MG63 (cell line): ENCODE measurements at places on chromosomes 3 and 15. TPM values are rescaled to one million over a fixed set of nuclear protein-coding genes. Genes with fewer than 3 reads are reported as not detected.

ZNF662 gene
- not detected in 2 replicates for total RNA-seq

DCLK3 gene
- not detected in 2 replicates for total RNA-seq

DNA sequence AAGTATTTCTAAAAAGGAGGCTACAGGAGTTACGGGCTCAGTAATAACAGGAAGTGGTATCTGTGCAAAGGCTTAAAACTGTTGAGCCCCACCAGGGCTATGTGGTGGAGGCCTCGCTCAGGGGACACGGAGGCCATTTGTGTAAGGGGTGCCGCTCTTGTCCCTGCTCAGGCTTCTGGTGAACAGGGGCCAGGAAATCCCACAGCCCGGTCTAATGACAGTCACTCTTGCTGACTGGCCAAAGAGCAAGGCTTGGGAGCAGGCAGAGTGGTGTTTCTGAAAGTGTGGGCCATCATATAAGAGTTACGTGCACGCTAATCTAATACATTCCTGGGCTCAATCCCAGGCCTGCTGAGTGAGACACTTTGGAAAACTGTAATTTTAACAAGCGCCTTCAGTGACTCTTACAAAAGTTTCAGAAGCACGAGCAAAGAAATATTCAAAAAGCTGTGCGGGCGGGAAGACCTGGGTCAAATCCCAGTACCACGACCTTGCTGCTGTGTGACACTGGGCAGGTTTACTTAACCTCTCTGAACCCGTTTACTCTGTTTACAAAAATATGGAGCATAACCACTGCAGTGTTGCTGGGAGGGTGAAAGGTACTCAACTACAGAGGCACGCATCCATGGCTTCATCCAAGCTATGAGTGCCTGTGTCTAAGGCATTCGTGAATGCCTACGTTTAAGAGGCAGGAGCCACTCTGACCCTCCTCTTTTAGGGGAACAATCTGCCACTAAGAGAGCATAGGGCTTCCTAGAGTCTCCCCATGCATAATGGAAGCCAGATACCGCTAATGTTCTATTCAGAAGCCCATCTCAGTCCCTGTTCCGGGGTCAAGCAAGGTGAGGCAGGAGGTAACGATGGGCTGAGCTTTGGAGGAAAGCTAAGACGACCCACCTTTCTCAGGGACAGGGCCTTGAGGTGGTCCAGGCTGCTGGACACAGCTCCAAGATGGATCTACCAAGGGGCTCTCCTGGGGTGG, 2.0 kb downstream of the ATP10A start:
- no peak for DNase-seq

GRCh38 chr3:45677033-45677446, 12.2 kb upstream of the SACM1L start:
- DNase-seq = no peak

DNA sequence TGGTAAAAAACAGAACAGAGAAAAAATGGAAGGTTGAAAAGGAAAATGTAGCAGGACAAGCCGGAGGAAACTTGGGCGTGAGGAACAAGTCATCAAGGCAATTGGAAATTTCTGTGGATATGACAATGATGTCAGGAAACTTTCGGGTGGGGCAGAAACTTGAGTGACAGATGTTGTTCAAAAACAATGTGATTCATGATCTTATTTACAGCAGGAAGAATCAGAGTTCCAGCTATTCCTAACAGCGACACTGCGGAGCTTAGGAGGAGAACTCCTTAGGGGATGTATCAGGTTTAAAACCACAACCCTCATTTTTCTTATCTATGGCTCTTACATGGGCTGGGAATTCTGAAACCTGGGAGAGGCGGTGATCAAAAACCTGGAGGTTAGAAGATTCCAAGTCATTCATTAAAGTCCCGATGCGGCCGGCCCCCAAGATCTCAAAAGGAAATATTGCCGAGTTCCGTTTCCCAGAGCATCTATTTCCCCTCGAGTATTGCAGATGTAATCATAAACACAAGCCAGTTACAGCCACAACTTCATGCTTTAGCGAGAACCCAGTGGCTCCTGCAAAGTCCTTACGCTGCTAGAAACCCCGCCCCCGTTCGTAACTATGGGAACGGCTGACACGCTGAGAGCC, 659 bp upstream of the ARRDC4 start:
- no peak for DNase-seq

DNA sequence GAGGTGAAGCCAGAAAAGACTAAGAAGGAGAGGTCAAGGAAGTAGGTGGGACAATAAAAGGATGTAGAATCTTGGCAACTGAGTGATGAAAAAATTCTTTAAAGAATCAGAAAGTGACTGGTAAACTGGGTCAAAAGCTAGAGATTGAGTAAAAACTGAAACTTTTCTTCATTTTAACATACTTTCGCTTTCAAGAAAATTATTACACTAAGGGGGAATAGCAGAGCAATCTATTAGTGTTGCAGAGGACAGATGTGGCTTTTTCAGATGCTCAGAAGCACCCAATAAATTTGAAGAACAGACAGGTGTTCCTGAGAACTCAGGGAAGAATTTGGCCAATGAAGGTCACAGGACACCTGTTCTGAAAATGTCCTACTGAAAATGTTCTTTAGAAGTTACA, 805.4 kb upstream of the ALCAM start:
- DNase-seq = no peak

DNA sequence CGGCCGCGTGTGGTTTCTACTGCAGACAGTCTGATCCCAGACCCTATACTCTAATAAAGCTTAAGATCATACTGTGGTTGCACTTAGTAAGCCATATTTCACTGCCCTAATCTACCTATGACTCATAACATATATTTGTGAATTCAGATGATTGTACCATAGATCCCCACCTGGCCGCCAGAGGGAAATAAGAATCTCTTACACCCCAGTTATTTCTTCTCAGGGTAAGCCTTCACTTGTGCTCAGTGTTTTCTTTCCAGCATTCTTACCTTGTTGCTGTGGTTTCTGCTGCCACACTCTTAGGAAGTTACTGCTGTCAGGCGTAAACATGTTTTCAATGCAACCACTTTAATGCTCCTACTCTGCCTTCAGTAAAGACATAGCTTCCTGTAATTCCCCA, 105.9 kb downstream of the B3GALNT1 start:
- no peak for DNase-seq

- DNase-seq = no peak
Observed at GRCh38 chr3:125644036-125645005, 49.0 kb upstream of the OSBPL11 start.

GRCh38 chr15:30788595-30788994, 115.1 kb upstream of the FAN1 start:
- no peak for DNase-seq

DNA sequence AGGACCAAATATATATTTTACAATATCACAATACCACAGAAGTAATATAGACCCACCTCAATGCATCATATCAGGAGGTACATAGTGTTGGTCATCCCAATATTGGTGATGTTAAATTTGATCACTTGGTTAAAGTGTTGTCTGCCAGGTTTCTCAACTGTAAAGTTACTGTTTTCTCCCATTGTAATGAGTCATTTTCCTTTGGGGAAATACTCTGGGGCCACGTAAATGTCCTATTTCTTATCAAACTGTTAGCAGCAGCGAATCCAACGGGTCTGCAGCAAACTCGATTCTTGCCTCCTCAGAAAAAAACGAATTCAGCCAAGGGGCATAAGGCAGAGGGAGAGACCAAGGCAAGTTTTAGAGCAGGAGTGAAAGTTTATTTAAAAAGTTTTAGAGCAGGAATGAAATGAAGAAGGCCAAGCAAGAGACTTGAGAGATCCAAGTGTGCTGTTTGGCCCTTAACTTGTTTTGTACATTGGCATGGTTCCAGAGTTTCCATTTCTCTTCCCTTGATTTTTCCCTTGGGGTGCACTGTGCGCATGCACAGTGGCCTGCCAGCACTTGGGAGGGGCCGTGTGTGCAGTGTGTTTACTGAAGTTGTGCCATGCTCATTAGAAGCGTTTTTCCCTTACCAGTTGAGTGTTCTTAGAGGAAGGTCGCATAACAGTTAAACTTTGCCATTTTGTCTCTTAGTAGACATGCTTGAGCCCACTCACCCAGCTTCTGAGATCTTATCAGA, 512.5 kb downstream of the AGBL1 start:
- DNase-seq = no peak
